ENCODE measurements at places on chromosomes 12 and 14.

- DNase-seq: no peak
Measured at GRCh38 chr14:80176893-80177292, 34.4 kb downstream of the DIO2 start.

DNA sequence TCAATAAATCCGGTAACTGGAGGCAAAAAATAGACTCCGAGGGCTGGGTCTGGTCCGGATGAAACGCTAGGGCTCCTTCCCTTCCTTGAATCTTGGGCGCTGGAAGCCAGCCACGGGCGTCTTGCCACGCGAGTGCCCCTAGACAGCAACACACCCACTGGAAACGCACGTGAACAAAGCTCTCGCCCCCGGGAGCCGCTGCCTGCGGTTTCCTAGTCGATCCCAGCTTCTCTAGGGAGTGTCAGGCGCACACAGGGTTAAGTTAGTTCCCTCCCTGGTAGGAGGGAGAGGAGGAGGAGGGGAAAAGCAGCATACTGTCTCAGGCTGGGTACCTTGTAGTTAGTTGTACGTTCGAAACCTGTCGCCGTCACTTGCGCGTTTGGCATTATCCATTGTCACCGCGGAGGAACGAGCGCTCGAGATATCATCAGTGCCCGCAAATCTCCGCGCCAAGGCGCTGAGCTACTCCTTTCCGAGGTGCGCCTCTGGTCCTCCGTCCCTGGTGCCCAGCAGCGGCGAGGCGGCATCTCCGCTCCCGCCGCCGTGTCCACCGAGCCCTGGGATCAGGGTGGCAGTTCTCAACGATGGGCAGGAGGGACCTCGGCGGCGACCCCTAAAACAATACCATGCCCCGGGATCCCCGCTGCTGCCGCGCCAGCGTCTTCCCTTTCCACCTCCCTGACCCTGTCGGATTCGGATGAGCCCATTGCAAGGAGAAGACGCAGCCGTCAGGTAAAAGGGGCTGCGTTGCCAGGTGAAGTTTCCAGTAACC, at the start of gene FLRT2:
TSS of gene FLRT2 (plus strand) at position 342 of the 772 bp plus-strand sequence. CDS start 91,371 bp downstream, outside the sequence.
- DNase-seq: no peak

DNA sequence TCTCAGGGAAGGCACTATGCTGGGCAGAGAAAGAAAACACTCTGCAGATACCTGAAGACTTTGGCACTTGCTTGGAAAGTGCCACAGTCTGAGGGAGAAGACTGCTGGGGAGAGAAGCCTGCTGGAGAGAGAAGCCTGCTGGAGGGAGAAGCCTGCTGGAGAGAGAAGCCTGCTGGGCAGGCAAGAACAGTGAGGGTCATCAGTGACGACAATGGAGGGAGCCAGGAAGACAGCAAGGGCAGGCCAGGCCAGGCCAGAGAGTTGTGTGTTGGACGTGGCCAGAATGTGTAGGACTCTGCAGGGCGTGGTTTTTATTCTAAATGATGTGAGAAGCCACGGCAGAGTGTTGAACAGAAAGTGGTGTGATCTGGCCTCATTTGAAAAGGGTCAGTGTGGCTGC, 185.3 kb upstream of the ABCD2 start:
- DNase-seq: no peak

DNA sequence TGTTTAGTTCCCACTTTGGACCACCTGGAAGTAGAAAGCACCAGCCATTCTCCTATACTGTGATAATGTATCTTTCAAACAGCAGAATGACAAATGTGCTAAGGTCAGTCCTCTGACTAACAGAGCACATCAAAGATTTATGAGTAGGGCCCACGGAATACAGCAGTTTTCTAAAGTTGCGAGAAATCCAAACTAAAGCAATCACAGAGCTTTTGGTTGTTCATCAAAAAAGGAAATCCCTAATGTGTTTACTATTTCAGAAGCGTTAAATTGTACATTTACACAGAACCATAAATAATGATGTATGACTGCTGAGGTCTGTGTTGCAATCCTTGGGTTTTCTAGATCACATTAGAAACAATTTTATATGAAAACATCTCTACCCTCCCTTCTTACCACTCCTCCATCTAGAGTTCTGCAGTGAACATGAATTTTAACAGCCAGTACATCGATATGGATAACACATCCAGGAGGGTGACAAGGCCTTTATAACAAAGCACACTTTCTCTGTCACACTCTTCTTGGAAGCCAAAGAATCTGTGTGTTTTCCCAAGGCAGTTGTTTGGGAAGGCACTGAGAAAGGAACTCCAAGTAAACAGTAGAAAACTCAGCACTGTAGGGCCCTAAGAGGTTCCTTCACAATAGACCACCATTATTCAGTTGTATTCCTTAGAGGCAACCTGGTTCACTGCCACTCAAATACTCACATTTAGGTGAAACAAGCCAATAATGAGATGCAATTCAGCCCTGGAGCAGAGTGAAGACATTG, 7.3 kb downstream of the KITLG start:
- DNase-seq: no peak

GRCh38 chr12:70074510-70074909, 168.7 kb upstream of the CNOT2 start:
- no peak for DNase-seq

- peak; percentile 63 for DNase-seq
Measured at GRCh38 chr12:98653866-98654493, 8.9 kb downstream of the APAF1 start.
